ENCODE measurements at places on chromosomes 6 and 20. TPM values are rescaled to one million over a fixed set of nuclear protein-coding genes. Genes with fewer than 3 reads are reported as not detected.

DNA sequence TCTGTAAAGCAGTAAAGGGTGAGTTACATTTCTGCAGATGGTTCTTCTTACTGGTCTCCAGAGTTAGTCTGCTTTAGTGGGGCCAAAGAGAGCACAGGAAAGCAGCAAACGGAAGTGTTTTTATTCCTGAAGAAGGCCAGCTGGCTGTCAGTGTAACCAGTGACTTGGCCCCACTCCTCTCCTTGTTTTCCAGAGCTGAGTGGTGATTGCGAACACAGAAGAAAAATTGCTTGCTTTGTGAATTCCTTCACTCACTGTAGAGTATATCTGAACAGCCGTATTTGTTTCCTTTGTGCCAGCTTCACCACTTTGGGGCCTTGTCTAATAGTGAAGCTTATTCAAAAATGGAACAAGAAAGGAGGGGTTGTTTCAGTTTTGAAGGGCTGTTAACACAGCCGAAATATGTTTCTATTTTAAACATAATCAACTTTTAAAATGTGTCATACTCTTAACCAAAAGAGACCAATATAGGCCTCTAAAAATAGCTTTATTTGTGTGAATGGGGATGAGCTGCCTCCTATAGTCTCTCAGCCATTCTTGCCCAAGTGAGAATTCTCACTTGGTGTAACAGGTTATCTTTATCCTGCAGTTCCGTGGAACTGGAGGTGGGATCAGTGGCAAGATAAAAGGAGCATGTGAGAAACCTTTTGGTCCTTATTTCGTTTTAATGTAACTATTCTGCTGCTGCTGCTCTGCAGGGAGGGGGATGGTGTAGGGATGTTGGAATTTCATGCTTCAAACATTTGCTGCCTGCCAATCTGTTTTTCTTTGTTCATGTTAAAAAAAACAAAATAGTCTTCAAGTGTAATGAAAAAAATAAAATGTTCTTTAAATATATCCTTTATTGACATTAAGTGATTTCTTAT is 37.8 kb downstream of the ZC2HC1B start:
- DNase-seq = peak; percentile 30

GRCh38 chr6:36123270-36124139 is 6.8 kb upstream of the MAPK13 start:
- DNase-seq = peak; percentile 91

GRCh38 chr6:116528780-116529179 is 16.7 kb downstream of the TRAPPC3L start:
- no peak for DNase-seq

DNA sequence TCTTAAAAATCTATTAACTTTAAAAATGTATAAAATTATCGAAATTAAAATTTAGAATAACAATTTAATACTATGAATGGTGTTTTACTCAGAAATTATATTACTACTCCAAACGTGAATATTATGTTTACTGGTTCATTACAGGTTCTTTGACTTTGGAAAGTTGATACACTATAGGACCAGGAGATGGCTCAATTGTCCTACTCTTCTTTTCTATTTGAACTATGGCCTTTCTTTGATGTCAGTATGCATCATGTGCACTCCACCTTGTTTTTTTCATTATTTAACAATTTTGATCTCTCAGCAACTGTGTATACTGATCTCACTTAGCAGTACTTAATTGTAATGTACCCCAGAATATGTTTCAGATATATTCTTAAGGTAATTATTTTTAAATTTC is 391.5 kb upstream of the MANEA start:
- no peak for DNase-seq

- no peak for DNase-seq
Observed at GRCh38 chr6:131400779-131401496, 172.1 kb upstream of the ARG1 start.

GRCh38 chr6:33772082-33772830 is 16.7 kb downstream of the LEMD2 start:
- DNase-seq = peak; percentile 60

DNA sequence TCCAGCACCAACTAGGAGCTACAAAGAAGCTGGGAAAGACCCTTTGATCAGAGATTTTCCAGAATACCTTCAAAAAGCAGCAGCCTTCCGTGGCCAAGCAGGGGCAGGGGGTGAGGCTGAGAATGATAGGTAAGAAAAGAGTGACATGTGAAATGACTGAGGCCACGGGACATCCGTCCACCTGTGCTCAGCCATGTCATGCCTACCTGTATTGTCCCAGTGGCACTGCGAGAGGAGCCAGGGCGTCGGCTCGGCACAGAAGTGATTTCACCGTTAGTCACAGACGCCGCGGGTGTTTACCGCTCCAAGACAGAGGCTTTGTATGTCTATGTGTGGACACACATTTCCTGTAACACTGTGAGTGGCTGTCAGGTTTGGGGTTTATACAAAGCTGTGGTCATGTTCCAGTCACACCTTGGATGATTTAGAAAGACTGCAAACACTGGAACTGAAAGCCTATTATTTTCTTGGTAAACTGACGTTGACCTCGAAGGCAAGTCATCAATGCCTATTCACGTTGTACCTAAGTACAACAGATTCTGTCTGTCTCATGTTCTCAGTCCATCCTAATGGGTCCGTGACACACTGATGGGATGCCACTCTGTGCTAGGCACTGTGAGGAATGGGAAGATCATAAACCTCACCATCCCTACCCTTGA is 32.1 kb upstream of the JAG1 start:
- no peak for DNase-seq

- peak; percentile 30 for DNase-seq
Observed at GRCh38 chr6:38175786-38176185, 356.3 kb downstream of the ZFAND3 start.

DNA sequence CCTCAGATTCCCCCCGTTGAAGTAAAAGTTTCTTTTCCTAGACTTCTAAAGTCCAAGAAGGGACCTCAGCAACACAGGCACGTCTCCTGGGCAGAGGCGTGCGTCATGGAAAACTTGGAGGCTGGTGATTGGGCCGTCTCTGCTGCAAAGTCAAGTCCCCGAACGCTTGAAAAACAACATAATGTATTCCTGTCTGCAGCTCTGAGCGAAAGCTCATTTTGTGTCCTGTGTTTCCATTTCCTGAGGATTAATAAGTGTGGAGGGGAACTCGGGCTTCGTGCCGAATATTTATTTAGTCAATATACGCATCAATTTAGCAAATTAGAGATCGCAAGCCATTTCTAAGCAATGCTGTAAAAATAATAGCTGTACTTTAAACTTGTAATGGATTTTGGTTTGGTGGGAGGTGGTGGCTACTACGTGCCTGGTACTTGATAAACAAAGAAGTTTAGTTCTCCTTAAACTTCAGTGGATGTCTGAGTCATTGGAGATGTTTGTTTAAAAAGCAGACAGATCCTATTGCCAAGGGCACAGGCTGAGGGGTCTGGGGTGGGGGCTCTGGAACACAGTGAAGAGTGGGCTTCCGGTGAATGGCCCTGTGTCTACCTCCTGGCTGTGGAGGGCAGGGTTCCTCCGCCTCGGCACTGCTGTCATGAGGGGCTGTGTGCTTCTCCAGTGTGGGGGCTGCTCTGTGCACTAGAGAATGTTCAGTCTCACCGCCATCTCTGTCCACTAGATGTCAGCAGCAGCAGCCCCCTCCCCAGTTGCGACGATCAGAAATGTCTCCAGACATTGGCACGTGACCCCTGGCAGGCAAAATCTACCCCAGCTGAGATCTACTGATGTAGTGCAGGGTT is 21.8 kb downstream of the PCK1 start:
- DNase-seq = no peak

- DNase-seq = no peak
Observed at GRCh38 chr6:15642276-15642675, 20.6 kb downstream of the DTNBP1 start.

DNA sequence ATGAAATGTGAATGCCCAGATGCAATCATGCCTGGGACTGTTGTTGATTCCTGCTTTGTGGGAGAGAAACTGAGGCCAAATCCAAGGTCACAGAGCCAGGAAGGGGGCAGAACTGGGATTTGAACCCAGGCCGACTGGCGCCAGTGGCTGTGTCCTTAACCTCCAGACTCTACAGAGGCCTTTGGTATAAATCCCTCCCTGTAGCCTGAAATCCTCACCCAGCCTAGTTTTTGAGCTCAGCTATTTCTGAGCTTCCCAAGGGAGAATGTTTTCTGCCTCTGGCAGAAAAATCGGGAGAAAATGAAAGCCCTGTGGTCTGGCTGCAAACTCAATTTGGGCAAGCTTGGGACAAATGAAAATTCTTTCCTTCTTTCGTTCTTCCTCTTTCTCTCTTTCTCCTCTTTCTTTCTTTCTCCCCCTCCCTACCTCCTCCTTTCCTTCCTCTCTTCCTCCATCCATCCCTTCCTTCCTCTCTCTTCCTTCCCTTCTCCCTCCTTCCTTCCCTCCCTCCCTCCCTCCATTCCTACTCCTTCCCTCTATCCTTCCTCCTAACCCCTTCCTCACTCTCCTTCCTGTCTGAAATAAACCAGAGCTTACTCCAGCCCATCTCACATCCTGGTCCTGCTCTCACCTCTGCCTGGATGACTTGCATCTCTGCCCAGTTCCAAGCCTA is 34.9 kb downstream of the SNAI1 start:
- DNase-seq = peak; percentile 71

DNA sequence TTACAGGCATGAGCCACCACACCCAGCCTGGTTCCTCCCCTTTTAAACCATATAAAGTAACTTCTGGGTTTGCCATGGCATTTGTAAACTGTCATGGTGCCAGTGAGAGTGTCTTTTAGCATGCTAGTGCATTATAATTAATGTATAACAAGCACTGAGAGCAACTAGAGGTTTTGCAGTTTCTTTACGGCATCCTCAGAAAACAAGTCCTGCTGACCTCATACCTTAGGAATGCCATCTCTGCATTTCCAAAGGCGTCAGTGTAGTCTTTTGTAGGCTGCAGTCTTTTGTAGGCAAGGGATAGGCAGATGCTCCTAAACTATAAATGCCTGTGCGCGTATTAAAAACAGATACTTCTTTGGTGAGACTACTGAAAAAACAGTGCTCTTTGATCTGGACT is 75.0 kb upstream of the EZR start:
- no peak for DNase-seq

GRCh38 chr6:167150941-167151549 is 6.7 kb downstream of the GPR31 start:
- no peak for DNase-seq

DNA sequence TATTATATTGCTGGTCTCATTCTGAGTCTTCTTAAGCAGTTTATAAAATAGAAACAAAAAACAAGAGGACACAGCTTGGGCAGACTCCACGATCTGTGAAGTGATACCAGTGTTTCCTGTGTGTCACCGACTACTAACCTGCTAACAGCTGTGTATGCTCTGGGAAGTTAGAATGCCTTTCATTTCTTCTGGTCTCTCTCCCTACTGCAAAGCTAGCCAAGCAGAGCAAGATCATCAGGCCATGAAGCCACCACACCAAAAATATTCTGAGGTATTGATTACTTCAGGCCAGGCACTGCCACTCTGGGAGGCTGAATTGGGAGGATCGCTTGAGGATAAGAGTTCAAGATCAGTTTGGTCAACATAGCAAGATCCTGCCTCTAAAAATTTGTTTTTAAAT is 46.9 kb upstream of the SMIM29 start:
- DNase-seq = no peak

DNA sequence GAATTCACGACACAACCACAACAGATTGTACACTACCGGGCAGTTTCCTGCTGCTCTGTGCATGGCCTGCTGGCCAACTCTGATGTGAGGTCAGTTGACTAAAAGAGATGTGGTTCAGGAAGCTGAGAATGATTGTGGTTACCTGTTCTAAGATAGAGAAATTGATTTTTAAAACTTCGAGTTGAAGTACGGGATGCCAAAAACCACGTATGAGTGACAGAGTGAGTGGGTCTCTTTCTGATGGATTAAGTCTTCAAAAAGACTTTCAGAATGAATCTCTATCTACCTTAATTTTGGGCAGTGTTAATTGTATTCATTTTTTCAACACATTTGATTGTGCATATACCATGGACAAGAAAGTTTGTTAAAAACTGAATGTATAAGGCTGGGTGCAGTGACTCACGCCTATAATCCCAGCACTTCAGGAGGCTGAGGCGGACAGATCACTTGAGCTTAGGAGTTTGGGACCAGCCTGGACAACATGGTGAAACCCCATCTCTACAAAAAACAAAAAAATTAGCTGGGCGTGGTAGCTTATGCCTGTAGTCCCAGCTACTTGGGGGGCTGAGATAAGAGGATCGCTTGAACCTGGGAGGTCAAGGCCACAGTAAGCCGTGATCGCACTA is 121.2 kb downstream of the SGK1 start:
- no peak for DNase-seq

DNA sequence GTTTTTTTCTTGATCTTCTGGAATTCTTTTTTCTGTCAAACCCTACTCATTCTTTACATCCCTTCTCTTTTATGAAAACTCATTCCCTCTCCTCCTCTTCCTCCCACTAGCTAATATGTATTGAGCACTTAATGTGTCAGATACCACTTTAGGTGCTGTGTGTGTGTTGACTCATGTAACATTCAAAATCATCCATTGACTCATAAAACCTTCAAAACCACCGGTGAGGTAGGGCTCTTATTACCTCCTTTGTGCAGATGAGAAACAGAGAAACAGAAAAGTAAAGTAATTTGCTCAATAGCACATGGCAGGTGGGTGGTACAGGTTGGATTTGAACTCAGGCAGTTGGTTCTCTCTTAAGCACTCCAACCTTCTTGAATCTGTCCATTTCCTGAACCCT is 136.3 kb upstream of the NEDD9 start:
- DNase-seq = no peak

- DNase-seq = no peak
Observed at GRCh38 chr6:88899569-88900316, 63.7 kb downstream of the RNGTT start.

GRCh38 chr20:36549942-36550789 is 8.8 kb downstream of the MYL9 start:
- peak; percentile 68 for DNase-seq

DNA sequence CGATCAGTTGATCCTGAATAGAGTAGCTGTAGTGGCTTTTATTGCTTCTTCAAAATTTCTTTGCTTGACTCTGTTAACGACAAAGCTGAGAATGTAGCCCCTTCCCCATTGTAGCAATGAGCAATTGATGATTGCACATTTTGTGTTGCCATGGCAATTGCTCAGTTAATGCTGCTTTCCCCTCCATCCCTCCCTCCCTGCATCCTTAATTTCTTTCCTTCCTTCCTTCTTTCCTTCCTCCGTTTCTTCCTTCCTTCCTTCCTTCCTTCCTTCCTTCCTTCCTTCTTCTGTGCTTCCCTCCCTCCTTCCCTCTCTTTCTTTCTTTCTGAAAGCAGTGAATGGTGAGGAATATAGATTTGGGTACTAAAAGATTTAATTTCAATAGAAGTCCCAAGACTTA is 557.3 kb upstream of the MAP3K7 start:
- DNase-seq = no peak

ANKRD60 gene
- total RNA-seq = not detected

KCNS1 gene
- 0.37 TPM for total RNA-seq

TPD52L1 gene
- 14.9 TPM for total RNA-seq

TMEM244 gene
- total RNA-seq = not detected

PRSS35 gene
- 6.6 TPM for total RNA-seq

NQO2 gene
- total RNA-seq = 60.6 TPM

STMN3 gene
- 5.4 TPM for total RNA-seq

MUC21 gene
- total RNA-seq = not detected

CTAGE9 gene
- total RNA-seq = not detected

CLDN20 gene
- not detected for total RNA-seq

Measured in right cardiac atrium (tissue), 5 donors.